ENCODE measurements at places on chromosomes 12 and 14.

DNA sequence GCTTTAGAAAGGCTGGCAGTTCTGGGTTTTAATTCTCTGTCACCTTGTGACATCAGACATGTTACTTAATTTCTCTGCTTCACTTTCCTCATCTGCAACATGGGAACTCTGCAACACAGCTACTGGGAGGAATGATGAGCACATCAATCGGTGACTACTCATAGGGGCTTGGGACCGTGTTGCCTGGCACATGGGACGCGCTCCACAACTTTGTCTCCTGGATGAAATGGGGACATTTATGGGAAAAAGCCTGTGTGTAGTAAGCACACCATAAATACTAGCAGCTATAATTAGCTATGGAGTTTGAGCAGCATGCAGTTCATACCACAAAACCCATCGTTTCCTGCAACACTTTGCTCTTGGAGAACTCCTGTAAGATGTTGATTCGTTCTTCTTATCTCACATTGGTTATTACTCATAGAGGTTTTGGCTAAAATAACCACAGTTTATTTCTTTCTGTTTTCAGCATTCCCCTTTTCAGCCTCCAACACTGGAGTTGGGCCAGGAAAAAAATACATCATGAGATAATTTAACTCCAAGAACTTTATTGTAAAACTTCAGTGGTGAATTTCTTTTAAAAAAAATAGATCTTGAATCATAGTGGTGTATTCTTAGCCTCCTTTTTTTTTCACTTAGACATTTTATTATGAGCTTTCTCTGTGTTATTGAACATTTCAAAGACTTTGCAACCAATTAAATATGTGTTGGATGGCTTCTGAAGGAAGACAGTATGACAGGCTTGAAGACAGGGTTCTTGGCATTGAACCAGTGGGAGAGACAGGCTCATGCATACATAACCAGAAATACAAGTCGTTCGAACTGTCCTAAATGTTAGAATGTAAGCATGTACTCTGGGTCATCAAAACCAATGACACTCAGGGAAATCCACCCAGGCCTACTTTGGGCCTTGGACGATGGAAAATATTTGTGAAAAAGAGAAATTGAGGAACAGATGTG is 72.7 kb downstream of the RIN3 start:
- peak; percentile 51 for DNase-seq

GRCh38 chr12:92089559-92089958 is 56.1 kb downstream of the BTG1 start:
- no peak for DNase-seq

GRCh38 chr14:75430116-75430515 is 2.3 kb downstream of the JDP2 start:
- no peak for DNase-seq

DNA sequence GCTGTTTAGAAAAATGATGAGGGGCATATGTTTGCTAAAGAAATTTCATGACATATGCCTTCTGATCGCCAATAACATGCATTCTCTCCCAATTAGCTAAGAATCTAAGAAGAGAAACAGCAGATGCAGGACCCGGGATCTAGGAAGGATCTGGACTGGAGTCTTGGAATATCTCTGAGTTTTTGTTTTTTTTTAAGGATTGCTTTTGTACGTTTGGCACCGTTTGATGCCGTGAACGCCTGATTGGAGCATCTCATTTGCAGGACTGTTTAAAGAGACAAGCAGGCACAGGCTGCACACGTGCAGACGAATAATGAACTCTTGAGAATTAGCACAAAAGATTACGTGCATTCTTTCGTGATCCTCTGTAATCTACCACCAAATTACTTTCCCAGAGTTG is 13.6 kb downstream of the EML1 start:
- no peak for DNase-seq

DNA sequence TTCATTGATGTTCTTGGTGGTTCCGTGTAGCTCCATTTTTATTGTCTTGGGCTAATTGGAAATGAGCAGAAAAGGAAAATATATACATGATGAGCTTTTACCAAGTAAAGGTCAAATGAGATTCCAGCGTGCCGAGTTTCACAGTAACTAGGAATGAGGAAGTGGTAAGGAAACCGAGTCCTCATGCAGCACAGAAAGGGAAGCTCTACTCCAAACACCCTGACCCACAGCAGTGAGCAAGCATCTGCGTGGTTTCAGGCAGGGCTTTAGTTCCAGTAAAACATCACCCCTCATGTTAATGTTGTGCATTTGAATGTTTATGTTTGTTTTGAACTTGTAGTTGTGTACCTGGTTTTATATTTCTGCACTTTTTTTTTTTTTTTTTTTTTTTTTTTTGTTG is 208.0 kb downstream of the SLC41A2 start:
- DNase-seq: no peak

GRCh38 chr14:77077040-77077439 is 21.0 kb upstream of the CIPC start:
- DNase-seq: no peak

DNA sequence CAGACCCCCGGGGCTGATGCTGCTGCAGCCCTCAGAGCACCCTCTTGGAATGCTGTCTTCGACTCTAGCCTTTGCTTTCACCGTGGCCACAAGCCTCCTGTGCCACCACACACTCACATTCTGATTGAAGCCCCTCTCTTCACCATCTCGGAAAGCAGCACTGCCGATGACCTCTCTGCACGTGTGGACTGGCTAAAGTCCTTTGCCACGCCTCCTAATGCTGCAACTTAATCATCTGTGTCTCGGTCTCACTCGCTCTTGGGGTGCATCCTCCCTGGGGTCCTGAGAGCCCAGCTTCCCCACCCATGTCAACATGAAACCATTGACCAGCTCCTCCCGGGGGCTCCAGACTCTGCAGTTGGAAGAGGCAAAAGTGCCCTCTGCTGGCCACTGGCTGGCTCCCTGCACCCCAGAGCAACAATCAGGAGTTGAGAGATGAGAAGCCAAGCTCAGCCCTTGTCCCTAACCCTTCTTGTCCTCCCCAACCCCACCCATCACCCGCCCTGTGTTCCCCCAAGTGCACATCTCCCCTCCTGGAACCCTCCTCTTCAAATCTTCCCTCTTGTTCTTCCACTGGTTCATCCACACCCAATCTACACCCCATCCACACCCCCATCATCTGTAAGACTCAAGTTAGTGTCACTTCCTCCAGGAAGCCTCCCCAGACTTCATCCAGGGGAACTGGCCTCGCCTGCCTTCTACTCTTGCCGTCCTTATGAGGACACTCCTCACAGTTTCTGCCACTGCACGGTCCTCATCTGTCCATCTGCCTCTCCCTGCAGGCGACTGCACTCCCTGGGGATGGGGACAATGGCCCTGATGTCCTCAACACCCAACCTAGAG is 23.6 kb upstream of the FAM181A start:
- DNase-seq: no peak

- no peak for DNase-seq
Observed at GRCh38 chr12:114500775-114501473, 95.0 kb upstream of the TBX5 start.

GRCh38 chr12:7645395-7646177 is 20.1 kb downstream of the APOBEC1 start:
- DNase-seq: no peak

GRCh38 chr12:33575346-33575745 is 135.7 kb upstream of the SYT10 start:
- DNase-seq: no peak

GRCh38 chr14:65169351-65169750 is 67.0 kb upstream of the MAX start:
- DNase-seq: no peak

GRCh38 chr12:12592930-12593329 is 18.7 kb upstream of the CREBL2 start:
- DNase-seq: no peak

- no peak for DNase-seq
Observed at GRCh38 chr12:97151481-97151880, 244.4 kb downstream of the NEDD1 start.

All from activated CD4-positive, alpha-beta T cell treated with anti-CD3 and anti-CD28 coated beads, Interleukin-2, amount 50 U/mL, for 24 hours (primary cell).